Stimulated activated CD4-positive, alpha-beta T cell treated with anti-CD3 and anti-CD28 coated beads, Interleukin-4, amount 100 ng/mL, for 48 hours (primary cell): ENCODE measurements at places on chromosomes 12 and 14.
A peak's percentile ranks its signal among the peaks of the same experiment; 100 is the strongest.

DNA sequence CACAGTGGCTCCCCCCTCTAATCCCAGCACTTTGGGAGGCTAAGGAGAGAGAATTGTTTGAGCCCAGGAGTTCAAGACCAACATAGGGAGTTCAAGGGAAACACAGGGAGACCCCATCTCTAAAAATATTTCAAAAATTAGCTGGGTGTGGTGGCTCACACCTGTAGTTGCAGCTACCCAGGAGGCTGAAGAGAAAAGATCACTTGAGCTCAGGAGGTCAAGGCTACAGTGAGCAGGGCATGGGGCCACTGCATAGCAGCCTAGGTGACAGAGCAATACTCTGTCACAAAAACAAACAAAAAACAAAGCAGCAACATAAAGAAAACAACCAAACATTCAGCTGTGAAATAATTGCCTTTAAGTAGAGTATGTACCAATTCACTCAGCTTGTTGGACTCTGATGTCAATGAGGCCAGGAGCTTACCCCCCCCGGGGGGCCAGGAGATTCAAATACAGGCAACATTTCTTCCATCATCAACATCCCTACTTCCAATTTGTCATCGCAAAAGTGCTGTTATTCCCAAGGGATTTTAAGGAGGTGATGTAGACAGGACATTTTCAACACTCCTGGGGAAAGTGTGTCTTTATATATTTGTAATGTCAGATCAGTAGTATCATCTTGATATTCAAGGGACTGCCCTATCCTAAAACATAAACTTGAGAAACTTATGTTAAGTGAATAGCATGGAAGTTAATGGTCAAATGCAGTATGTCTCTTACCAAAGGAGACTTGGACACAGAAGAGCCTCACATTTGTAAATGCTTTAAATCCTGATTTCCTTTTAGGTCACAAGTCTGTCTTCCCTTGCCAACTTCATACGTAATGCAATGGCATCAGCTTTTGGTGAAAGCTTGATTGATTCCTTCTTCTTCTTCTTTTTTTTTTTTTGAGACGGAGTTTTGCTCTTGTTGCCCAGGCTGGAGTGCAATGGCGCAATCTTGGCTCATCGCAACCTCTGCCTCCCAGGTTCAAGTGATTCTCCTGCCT is 40.6 kb upstream of the AEBP2 start:
- no peak for DNase-seq

DNA sequence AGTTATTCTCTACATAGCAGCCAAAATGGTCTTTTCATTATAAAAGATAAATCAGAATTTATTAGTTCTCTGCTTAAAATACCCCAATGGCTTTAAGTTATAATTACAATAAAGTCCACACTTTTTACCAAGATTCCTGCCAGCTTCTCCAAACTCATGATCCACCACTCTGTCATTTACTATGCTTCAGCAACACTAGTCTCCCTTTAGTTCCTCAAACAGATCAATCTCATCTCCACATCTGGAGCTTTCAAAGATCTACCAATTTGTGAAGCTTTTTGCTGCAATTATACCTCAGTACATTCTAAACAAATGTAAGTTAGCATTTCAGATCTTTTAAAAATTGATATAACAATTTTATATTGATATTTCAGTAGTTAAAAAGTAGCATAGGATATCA is 24.9 kb downstream of the CATSPERB start:
- no peak for DNase-seq

DNA sequence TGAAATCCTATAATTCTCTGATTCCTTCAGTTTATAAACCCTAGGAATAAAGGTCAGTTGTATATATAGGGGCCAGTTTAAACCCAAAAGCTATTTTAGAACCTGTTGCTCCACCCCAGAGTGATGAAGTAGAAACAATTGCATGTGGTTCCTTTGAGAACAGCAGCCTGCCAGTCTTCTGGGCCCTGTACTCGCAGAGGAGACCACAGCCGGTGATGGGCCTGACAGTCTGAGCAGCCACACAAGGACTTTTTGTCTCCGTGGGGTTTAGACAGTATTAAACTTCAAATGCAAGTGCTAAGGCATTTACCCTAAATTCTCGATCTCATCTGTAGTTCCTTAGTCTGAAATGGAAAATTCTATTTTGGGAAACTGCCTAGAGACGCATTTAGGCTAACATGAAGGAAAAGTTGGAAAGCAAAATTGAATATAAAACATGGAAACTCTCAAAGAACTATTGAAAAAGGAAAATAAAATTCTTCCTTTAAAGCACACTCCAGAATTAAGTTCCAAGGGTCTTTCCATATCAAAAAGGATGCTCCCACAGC is 80.6 kb downstream of the PRICKLE1 start:
- no peak for DNase-seq

GRCh38 chr14:21346532-21347135 is 37.2 kb downstream of the SUPT16H start:
- DNase-seq = no peak

- DNase-seq = no peak
These were observed 131.5 kb upstream of the RTL1 start for GRCh38 chr14:101034986-101035385.

DNA sequence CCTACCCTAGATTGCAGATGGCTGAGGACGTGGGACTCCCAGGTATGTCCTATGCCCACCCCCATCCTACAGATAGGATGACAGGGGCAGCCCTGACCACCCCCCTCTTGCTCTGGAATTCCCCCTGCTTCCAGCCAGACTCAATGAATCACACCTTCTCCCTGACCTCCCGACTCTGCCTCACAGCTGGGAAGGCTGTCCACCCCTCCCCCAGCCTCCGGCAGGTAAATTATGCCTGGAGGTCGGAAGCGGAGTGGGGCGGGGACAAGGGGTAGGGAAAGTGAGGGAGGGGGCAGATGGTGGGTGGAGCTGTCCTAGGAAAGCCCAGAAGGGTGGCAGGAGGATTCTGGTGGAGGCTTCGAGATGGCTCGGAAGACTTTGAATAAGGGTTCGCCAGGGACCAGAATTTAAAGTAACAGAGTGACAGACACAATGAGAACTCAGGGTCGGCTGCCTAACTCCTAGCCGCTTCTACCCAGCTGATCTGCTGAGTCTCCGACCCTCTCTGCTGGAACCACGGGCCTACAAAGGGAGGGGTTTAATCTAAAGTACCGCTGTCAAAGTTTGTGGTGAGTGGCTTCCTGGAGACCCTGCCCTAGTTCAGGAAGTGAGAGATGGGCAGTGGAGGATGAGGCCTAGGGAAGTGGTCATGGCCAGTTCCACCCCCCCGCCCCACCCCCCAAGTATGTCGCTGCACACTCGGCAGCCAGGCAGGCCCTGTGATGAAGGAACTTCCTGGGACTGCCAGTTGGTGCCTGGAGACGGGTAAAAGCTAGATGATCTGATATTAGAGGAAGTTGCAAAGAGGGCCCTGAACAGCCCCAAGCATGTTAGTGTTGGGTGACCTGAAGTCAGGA is 4.2 kb downstream of the PLEKHG3 start:
- no peak for DNase-seq

DNA sequence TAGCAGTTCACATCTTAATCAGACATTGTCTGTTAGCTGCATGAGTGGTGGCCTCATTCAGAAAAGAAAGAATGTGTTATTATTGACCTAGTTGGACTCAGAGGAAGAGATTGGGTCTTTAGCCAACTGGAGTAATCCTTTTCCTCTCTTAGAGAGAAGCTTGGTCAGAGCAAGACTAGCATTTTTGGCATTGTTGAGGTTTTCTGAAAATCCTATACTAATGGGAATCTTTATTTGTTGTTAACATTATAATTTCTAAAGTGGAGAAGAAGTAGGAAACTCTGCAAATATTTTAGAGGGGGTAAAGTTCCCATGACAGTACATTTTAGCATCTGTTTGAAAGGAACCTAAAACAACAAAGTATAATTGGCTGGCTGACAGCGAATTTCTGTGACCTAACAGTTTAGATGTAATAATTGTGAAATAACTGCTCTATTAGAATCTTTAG is 9.7 kb downstream of the TOX4 start:
- DNase-seq = no peak

DNA sequence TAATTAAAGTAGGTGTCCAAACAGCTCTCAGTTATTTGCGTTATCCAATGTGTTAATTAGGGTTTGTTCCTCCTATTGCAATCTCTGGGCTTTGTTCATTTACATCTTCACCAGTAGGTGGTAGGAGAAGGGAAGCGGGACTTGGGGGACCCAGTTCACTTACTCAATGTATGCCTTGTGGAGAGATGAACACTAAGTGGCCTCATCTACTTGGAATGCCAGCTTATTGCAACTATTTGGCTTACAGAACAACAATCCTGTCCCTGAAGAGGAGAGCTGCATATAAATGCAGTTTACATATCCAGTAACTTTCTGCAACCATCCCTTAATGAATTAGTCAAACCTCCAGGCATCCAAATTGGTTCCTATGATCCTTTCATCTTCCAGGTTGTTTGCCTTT is 417.1 kb upstream of the CCDC196 start:
- DNase-seq = no peak

DNA sequence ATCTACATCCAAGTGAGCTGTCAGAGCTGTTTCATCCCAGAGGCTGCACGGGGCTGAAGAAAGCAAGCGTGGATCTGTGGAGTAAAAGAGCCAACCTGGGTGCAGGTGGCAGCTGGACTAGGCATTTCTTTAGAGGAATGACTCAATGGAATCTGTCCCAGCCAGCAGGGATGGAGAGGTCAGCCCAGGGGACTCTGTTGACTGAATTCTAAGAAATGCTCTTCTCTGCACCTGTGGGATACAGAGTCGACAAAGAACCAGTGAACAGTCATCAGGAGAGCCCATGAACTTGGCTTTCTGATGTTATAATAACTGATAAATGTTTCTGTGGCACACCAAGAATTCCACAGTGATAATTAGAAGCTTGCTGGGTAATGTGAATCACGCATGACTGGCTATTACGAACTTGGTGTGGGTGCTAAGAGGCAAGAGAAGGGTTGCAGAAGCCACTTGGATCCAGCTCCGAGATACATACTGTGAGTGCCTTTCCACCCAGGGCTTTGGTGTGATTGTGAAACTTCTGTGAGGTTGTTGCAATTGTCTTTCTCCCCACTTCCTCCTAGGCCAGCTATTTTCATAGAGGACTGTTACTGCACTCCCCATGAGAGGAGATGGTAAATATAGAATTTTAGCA is 16.2 kb downstream of the PYGL start:
- no peak for DNase-seq

DNA sequence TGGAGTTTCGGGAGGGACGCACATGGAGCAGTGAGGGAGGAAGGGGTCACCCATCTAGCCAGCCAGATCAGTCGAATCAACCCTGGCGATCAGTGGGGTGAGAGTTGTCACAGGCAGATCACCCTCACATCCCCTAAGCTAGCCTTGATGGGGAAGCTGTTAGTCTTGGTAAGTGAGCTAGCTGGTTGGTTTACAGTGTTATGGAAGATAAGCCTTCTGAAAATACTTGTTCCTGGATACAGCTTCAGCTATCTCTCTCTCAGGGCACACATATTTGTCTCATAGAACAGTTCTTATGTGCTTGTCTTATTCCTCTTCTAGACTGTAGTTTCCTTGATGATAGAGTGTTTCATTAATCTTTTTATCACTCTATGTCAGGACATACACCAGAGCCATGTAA is 26.2 kb upstream of the MANSC4 start:
- no peak for DNase-seq

- no peak for DNase-seq
These were observed 111.8 kb downstream of the PRIMA1 start for GRCh38 chr14:93676416-93676958.

- DNase-seq = no peak
These were observed 3.1 kb downstream of the DYNLL1 start for GRCh38 chr12:120498870-120499515.

DNA sequence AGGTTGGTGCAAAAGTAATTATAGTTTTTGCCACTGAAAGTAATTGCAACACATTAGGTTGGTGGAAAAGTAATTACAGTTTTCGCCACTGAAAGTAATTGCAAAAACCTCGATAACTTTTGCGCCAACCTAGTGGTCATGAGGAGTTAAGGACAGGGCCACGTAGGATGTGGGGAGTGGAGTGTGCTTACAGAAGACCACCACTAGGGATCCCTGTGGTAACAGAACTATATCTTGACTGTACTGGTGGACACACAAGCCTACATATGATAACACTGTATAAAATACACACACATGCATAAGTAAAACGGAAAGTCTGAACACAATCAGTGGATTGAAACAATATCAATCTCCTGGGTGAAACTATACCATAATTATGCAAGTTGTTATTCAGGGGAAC is 187.4 kb upstream of the ABCD2 start:
- DNase-seq = no peak

GRCh38 chr12:67439611-67440010 is 170.5 kb downstream of the CAND1 start:
- DNase-seq = no peak

GRCh38 chr14:75568791-75569190 is 9.6 kb upstream of the FLVCR2 start:
- DNase-seq = no peak

DNA sequence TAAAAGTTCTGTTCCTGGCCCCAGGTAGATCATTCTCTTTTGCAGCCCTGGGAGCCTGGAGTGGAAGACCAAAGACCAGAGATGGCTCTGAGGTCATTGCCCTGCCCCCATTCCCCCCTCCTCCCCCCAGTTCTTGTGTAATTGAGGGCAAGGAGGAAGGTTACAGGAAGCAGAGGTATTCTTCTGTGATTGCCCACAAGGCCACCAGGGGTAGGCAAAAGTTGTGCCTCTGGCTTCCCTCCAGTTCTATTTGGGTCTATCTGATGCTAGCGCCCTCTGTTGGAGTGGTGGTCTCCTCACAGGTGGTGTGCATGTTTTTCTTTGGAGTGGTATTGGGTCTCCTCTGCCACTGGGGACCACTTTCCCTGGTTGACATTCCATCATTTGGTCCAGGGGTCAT is 41.2 kb upstream of the CRY1 start:
- peak; percentile 25 for DNase-seq

- no peak for DNase-seq
These were observed 166.4 kb downstream of the STXBP6 start for GRCh38 chr14:24883576-24883975.

- DNase-seq = no peak
These were observed 5.7 kb downstream of the SERPINA9 start for GRCh38 chr14:94470311-94470710.

DNA sequence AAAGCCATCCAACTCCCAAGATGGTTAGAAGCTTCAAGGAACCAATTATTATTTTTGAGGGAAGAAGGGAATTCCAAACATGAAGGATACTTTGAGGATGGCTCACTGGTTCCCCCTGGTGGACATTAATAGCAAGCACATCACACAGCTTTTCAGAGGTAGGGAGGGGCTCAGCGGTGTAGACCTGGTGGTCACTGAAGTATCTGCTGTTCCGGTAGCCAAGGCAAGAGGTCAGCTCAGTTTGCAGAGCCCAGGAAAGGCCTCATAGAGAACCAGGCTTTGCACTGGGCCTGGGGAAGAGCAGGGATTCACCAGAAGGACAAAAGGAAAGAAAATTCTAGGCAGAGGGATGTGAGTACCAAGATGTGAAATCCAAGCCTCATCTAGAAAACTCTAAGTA is 118.7 kb downstream of the KSR2 start:
- DNase-seq = no peak

- DNase-seq = no peak
These were observed 1.3 kb upstream of the ZDHHC17 start for GRCh38 chr12:76762601-76762980.

GRCh38 chr12:106915635-106916026 is 40.1 kb upstream of the TMEM263 start:
- no peak for DNase-seq

- no peak for DNase-seq
These were observed 2.7 kb downstream of the APPL2 start for GRCh38 chr12:105233041-105233905.

GRCh38 chr14:68987653-68988036 is 8.5 kb upstream of the ACTN1 start:
- DNase-seq = no peak

- no peak for DNase-seq
These were observed 3.3 kb downstream of the GMPR2 start for GRCh38 chr14:24235804-24236688.
